ENCODE measurements at places on chromosomes 5 and 9. TPM values are rescaled to one million over a fixed set of nuclear protein-coding genes. Genes with fewer than 3 reads are reported as not detected.
A peak's percentile ranks its signal among the peaks of the same experiment; 100 is the strongest.

- DNase-seq, result peak; percentile 94
These were observed 30.9 kb downstream of the CXXC5 start for GRCh38 chr5:139678751-139679750.

DNA sequence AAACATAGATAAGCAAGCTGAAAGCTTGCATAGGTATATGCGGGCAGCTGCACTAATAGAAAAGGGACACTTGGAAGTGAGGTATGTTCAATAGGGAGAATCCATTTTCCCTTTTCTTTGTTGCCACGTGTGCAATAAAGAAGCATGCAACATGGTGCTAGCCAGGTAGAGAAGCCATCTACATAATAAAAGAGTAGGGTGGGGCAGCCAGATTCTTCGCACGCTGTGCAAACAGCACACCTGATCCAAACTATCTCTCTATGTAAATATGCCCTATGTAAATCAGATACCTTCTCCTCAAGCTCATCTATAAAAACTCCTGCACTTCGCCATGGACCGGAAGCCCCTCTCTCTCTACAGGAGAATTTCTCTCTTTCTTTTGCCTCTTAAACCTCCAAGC, 91.9 kb upstream of the C9orf72 start:
- DNase-seq, result no peak

DNA sequence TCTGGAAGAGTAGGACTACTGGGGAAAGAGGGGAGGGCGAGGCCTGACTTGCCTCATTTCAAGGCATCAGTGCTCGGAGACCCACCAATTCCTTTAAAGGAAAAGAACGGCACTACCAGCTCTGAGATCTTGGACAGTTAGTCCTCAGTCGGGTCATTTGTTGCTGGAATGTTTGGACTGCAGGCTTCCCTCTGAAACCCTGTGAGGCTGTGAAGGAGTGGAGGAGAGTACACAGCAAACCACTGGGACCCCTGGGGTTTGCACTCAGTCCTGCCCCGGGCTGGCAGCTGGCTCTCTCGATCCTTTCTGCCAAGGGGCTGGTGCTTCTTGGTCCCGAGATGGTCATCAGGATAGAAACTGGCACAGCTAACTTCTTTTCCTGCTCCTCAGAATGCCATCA, 194.5 kb downstream of the TRIO start:
- no peak for DNase-seq

GRCh38 chr5:42824347-42824976, 12.8 kb upstream of the SELENOP start:
- no peak for DNase-seq

FBP1 gene
- total RNA-seq, result 0.46 TPM

GRCh38 chr5:66307647-66308241, 163.6 kb downstream of the SREK1 start:
- no peak for DNase-seq

Measured in gastrocnemius medialis (tissue), 4 donors.